Adrenal gland (tissue), 19 donors: ENCODE measurements at places on chromosomes 7 and 10. TPM values are rescaled to one million over a fixed set of nuclear protein-coding genes. Genes with fewer than 3 reads are reported as not detected.
A peak's percentile ranks its signal among the peaks of the same experiment; 100 is the strongest.

TBXAS1 gene
- total RNA-seq = 38.7 TPM

BAMBI gene
- total RNA-seq = 65.2 TPM

ZKSCAN5 gene
- total RNA-seq = 7.5 TPM

AGK gene
- total RNA-seq = 23.9 TPM

ITIH5 gene
- 2.4 TPM for total RNA-seq

GRCh38 chr7:79652619-79653018 lies 199.2 kb upstream of the MAGI2 start:
- H3K4me3 ChIP-seq = no peak overlapping the region
- no peak overlapping the region for H3K27ac ChIP-seq
- H3K36me3 ChIP-seq = no peaks in the 10 kb centered on the region
- no peaks in the 10 kb centered on the region for H3K27me3 ChIP-seq
- DNase-seq = no peak

- no peaks in the 10 kb centered on the region for H3K4me1 ChIP-seq
- no peak overlapping the region for H3K4me3 ChIP-seq
- peak overlapping the region; percentile 59 for H3K27ac ChIP-seq
- peaks cover 21% of the 10 kb centered on the region for H3K36me3 ChIP-seq
- H3K27me3 ChIP-seq = no peaks in the 10 kb centered on the region
- no peak for DNase-seq
Measured at GRCh38 chr10:29522061-29522855, 112.5 kb downstream of the SVIL start.

- peaks cover 98% of the 10 kb centered on the region for H3K27me3 ChIP-seq
- no peak for DNase-seq
- H3K36me3 ChIP-seq = no peaks in the 10 kb centered on the region
- no peak overlapping the region for H3K4me3 ChIP-seq
- H3K27ac ChIP-seq = no peak overlapping the region
Measured at GRCh38 chr7:20783700-20784387, 2.8 kb downstream of the SP8 start.

GRCh38 chr7:135102372-135102771 lies 45.5 kb upstream of the TMEM140 start:
- DNase-seq = no peak
- H3K4me1 ChIP-seq = no peaks in the 10 kb centered on the region
- H3K27me3 ChIP-seq = no peaks in the 10 kb centered on the region
- no peak overlapping the region for H3K27ac ChIP-seq
- H3K4me3 ChIP-seq = no peak overlapping the region

DNA sequence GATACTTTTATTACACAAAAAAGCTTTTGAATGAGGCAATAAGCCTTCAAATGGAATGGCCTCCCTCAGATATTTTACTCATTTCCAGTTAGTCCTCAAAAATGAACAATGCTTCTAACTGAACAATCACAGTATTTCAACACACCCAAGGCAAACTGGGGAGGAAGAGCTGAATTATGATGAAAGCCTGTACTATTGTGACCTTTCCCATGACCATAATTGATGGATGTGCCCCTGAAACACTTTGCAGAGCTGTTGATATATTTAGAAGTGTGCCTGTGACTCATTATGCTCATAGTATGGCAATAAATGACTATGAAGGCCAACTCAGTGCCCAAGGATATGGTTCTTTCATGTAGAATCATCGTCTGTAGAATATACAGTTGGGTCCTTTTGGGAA lies 248.1 kb downstream of the AHR start:
- H3K27ac ChIP-seq = peak overlapping the region; percentile 12
- no peaks in the 10 kb centered on the region for H3K36me3 ChIP-seq
- H3K4me3 ChIP-seq = peak overlapping the region; percentile 11
- H3K27me3 ChIP-seq = no peaks in the 10 kb centered on the region
- DNase-seq = peak; percentile 23
